AG04449 (cell line): ENCODE measurements at places on chromosomes 1 and 21.
A peak's percentile ranks its signal among the peaks of the same experiment; 100 is the strongest.

GRCh38 chr1:167095368-167095767, 1.5 kb downstream of the STYXL2 start:
- DNase-seq = peak; percentile 31

GRCh38 chr1:219188331-219188803, 14.7 kb downstream of the LYPLAL1 start:
- DNase-seq = no peak

DNA sequence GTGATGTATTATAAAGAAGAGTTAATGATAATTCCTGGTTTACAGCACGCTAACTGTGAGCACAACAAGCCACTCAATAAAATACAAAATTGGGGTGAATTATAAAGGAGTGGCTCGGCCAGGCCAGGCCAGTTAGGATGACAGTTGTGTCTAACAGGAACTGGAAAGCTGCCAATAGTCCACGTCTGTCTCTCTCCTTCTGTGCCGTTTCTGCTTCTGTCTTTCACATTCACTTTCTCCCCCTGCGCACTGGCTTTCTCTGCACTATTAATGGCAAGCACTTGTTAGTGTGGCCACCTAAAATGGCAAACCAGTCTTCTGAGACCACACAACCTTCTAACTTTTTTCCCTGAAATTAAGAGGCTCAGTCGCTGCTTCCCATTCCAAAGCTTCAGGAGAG, 394.3 kb downstream of the NTNG1 start:
- no peak for DNase-seq

- DNase-seq = no peak
These were observed 550.7 kb downstream of the PTPRU start for GRCh38 chr1:29786791-29787732.

GRCh38 chr1:151805066-151805820, at the start of gene LINGO4:
Gene LINGO4 (minus strand): TSS chr1:151805419. CDS start chr1:151802704, 2,715 bp downstream.
- DNase-seq = no peak

- DNase-seq = no peak
These were observed 13.3 kb downstream of the LRP8 start for GRCh38 chr1:53314606-53315005.

DNA sequence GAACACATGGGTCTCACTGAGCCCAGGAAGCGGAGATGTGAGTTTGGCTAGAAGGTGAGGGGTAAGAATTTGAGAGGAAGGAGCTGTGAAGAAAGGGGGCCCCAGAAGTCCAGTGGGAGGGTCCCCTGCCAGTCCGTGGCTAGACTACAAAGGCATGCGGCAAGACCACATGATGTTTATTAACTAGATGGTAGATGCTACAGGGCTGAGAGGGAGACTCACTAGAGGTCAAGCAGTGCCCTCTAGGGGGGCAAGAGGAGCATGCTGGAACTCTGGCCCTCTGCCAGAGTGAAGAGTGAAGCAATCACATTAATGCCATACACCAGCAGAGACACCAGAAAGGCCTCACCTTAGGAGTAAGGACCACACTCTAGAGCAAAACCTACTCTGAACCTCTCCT, 12.2 kb downstream of the KIAA0319L start:
- DNase-seq = no peak

DNA sequence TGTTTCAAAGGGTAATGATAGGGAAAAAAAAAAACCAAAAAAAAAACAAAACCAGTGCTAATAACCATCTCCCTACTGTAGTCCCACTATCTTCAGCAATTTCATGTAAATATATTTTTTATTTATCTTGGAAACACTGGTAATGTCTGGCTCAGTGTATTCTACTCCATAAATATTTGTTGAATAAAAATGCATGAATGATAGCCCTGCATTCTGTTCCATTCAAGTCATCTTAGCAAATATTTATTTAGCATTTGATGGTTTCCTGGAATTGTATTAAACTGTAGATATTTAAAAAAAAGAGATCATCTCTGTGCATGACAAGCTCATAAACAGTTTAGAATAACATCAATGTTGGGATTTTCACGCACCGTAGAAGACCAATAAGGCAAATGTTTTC, 24.2 kb downstream of the IL23R start:
- DNase-seq = no peak

- DNase-seq = no peak
These were observed 115.9 kb downstream of the HUNK start for GRCh38 chr21:31988492-31989290.
